ENCODE measurements at places on chromosomes 2 and 18. TPM values are rescaled to one million over a fixed set of nuclear protein-coding genes. Genes with fewer than 3 reads are reported as not detected.

The MC5R gene
- not detected for polyA plus RNA-seq

- DNase-seq: no peak
Observed at GRCh38 chr2:165746501-165746900, 47.5 kb downstream of the GALNT3 start.

DNA sequence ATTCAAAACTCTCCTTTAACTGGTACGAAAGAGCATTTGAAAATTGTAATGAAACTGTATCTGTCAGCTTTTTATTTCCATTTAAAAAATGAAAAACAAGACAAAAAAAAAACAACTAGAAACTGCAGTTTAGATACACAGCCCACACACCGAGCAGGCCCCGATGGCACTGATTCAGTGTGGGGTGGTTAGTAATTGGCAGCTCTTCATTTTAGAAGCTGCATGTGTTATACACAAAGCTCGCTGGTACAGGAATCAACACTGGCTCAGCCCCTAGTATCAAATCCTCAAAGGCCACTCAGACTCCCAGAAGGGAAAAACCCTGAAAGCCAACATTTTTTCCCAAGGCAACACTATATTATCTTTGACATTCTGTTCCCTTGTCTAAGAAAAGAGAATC is 30.5 kb upstream of the RMDN2 start:
- DNase-seq: no peak

DNA sequence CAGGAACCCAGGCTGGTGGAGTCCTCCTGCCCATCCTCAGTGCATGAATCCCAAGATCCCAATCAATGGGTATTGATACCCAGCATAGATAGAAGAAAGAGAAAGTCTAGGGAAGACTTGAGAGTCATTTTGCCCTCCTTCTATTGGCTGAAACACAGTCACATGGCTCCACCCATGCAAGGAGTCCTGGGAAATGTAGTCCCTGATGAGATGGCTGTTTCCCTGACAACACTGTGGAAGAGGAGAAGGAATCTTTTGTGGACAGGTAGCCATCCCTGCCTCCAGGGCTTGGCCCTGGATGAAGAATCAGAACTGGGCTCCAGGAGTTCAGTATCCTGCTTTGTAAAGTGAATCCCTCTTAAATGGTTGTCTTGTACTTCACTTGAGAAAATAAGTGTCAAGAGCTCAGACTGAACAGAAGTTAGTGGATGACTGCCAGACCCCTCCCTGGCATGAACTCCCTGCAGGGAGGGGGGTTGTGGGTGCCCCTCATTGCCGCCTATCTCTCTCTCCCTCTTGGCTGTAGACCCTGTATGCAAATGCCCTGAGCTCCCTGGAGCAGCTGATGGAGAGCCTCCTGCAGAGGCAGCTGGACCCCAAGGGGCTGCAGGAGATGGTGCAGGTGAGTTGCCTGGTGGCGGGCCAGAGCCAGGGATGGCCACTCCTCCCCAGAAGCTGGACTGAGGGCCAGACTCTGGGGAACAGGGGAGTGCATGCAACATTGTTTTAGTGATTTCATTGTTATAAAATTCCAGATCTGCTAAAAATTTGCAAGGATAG is 36.1 kb downstream of the MROH2A start:
- DNase-seq: no peak

GRCh38 chr2:237418300-237418699 is 4.3 kb upstream of the COL6A3 start:
- DNase-seq: no peak

Measured in AG04450 (cell line).